ENCODE measurements at places on chromosomes 16 and 17.
A peak's percentile ranks its signal among the peaks of the same experiment; 100 is the strongest.

DNA sequence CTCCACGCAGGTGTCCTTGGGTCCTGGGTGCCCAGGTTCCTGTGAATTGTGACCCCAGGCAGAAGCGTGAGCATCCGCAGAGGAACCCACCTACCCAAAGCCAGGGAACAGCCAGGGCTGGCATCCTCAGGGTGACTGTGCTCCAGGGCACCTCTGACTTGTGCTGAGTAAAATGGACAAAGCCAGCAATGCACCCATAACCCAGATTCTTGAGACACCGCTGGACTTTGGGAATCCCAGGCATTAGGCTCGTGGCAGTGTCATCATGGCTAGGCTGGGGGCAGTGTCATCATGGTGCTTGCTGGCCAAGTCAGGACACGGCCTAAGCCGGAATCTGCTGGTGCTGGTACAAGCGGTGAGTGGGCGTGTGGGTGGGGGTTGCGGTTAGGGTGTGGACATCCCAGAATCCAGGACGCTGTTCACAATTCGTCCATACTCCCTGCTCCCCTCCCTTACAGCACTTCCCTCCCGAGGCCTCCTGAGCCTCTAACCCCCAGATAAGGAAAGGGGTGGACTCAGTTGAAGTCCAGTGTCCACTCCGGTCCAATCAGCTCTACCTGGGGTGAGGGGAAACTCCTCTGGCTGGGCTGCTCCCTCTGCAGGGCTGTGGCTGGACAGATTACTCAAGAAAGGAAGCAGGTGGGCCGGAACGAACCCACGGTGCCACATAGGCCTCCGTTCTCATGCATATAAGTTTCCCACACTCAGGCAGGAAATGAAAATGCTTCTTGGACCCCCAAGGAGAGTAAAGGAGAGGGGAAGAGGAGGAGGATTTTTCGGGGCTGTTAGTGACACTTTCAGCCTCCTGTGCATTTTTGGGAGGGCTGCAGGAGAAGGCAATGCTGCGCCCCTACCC lies 138.9 kb downstream of the SEC14L1 start:
- H3K36me3 ChIP-seq = no peaks in the 10 kb centered on the region
- peak; percentile 52 for DNase-seq
- no peaks in the 10 kb centered on the region for H3K4me1 ChIP-seq
- peak overlapping the region; percentile 70 for H3K27ac ChIP-seq
- no peaks in the 10 kb centered on the region for H3K27me3 ChIP-seq

GRCh38 chr17:5816491-5817070 lies 232.3 kb upstream of the NLRP1 start:
- H3K27me3 ChIP-seq = no peaks in the 10 kb centered on the region
- no peak for DNase-seq
- H3K36me3 ChIP-seq = no peaks in the 10 kb centered on the region
- no peak overlapping the region for H3K4me3 ChIP-seq

DNA sequence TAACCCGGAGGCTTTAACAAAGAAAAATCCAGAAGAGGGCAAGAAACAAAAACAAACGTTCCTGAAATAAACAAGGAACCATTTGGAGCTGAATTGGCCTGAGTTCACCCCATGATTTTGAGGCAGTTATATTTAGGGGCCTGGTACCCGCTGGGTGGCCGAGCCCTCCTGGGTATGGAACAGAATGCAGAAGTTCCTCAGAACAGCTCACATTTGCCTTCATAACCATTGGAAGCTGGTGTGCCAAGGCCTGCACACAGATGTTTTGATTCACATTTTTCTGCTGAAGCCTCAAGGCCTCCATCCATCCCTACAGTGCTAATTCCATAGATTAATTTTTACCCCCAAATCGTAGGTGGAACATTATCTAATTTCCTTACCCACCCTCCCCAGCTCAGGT lies 3.3 kb upstream of the ZFHX3 start:
- no peaks in the 10 kb centered on the region for H3K36me3 ChIP-seq
- H3K4me3 ChIP-seq = no peak overlapping the region
- peak overlapping the region; percentile 52 for H3K27ac ChIP-seq

DNA sequence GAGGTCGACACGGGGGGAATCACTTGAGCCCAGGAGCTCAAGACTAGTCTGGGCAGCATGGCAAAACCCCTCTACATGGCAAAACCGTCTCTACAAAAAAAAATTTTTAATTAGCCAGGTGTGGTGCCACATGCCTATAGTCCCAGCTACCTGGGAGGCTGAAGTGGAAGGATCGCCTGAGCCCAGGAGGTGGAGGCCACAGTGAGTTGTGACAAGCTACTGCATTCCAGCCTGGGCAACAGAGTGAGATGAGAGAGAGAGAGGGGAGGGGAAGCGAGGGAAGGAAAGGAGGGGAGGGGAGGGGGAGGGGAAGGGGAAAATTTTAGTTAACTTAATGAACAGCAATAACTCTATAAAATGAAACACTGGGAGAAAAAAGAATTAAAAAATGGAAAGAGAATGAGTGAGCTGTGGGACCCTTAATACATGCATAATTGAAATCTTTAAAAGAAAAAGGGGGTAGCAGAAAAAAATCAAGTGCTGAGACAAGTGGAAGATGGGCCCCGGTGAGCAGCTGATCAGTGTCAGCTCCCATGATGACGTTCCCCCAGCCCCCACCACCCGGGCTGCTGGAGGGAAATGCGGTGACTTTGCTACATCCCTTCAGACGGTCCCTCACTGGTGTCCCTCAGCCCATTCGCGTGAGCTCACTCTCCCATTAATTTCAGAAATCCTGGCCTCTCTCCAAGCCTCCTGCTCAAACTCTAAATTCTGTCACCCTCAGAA lies 2.7 kb downstream of the ASGR2 start:
- no peak for DNase-seq
- H3K4me1 ChIP-seq = no peaks in the 10 kb centered on the region
- no peaks in the 10 kb centered on the region for H3K27me3 ChIP-seq
- no peaks in the 10 kb centered on the region for H3K36me3 ChIP-seq
- no peak overlapping the region for H3K27ac ChIP-seq
- H3K4me3 ChIP-seq = no peak overlapping the region

DNA sequence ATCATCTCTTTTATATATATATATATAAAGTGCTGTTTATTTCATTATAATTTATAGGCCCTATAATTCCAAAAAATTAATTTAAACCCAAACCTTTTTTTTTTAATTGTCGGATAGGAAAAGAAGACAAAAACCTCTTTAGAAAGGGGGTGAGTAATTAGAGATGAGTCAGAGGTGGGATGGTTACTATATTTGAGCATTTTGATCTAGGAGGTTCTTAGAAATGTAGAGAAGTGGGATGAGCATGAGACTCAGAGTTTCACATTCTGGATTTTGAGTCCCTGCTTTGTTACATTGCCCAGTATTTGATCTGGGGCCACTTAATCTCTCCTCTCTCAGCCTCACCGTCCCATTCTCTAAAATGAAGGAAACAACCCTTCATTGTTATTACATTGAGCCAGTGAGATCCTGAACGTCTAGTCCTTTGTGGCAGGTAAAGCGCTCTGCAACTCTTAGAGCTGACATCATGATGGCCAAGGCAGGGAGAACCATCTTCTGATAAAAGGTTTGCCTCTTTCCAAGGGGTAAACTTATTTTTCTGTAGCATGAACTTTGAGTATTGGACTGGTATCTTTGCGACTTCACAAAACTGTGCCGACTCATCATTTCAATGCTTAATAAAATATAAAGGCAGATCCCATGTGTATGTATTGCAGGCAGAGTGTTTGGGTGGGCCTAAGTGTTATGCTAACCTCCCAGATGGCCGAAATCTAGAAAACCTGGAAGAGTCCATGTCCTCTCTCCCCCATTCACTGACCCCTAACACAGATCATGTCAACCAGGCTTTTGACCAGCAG lies 21.3 kb downstream of the HS3ST3B1 start:
- H3K4me3 ChIP-seq = no peak overlapping the region
- no peaks in the 10 kb centered on the region for H3K36me3 ChIP-seq
- no peaks in the 10 kb centered on the region for H3K27me3 ChIP-seq
- DNase-seq = no peak
- H3K27ac ChIP-seq = no peak overlapping the region

DNA sequence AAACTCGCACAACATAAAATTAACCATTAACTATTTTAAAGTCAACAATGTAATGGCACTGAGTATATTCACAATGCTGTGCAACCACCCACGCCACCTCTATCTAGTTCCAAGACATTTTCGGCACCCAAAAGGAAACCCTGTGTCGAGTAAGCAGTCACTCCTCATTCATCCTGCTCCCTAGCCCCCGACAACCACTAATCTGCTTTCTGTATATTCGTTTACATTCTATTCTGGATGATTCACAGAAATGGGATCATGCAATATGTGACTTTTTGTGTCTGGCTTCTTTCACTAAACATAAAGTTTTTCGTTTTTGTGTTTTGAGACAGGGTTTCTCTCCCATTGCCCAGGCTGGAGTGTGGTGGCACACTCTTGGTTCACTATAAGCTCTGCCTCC lies 42.2 kb upstream of the HAPSTR1 start:
- H3K27ac ChIP-seq = no peak overlapping the region
- H3K27me3 ChIP-seq = no peaks in the 10 kb centered on the region
- no peaks in the 10 kb centered on the region for H3K36me3 ChIP-seq
- H3K4me1 ChIP-seq = peaks cover 10% of the 10 kb centered on the region

DNA sequence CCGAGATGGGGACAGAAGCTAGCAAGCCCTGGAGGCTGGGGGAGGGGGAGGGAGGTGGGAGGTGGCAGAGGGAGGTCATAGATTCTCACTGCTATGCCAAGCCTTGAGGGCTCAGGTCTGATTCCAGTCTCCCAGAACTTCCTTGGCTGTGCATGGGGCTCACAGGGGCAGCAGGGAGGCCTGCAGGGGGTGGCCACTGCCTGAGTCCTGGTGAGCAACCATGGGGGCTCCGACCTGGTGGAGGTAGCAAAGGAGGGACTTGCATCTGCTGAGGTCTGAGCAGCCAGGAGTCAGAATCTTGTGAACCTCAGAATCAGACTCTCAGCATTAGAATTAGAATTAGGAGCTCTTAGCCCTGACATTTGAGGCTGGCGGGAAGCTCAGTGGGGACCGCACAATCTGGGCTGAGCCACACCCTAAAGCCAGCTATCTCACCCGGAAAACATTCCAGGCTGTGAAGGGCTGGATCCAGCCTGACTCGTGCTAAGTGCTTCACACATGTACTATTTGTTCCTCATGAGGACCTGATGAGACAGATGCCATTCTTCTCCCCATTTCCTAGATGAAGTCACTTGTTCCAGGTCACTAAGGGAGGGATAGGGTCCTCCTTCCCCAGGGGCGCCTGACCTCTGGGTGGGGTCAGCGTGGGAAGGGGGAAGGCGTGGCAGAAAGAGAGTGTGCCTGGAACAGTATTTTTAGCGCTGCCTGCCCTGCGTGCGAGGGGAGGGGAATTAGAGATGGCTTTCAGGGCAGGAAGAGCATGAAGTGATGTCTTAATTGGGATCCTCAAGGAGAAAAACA lies 17.3 kb upstream of the KCNJ12 start:
- H3K4me1 ChIP-seq = no peaks in the 10 kb centered on the region
- no peaks in the 10 kb centered on the region for H3K27me3 ChIP-seq
- no peak overlapping the region for H3K4me3 ChIP-seq
- H3K36me3 ChIP-seq = no peaks in the 10 kb centered on the region
- H3K27ac ChIP-seq = no peak overlapping the region
- DNase-seq = no peak

GRCh38 chr16:17921357-17921978 lies 415.1 kb downstream of the NPIPA8 start:
- H3K4me3 ChIP-seq = no peak overlapping the region
- peak; percentile 72 for DNase-seq
- H3K27me3 ChIP-seq = no peaks in the 10 kb centered on the region
- H3K27ac ChIP-seq = no peak overlapping the region

DNA sequence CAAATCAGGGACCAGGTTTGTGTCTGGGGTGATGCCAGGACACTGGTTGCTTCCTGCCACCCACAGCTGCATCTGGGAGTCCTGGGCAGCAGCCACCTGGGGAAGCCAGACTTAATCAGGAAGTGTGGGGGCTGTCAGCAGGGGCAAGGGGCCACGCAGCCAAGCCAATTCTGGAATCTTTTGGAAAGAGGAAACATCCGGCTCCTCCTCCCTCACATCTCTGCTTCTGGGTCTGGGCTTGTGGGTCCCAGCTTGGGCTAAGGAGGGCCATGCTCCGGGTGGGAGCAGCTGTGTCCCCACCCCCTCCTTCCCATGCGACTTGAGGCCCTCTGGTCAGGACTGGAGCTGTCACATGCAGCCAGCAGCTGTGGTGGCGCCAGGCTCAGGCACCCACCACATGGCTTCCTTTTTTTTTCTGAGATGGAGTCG lies 37.0 kb upstream of the CCDC182 start:
- H3K36me3 ChIP-seq = no peaks in the 10 kb centered on the region
- no peak overlapping the region for H3K4me3 ChIP-seq
- H3K4me1 ChIP-seq = no peaks in the 10 kb centered on the region
- no peaks in the 10 kb centered on the region for H3K27me3 ChIP-seq
- DNase-seq = no peak

DNA sequence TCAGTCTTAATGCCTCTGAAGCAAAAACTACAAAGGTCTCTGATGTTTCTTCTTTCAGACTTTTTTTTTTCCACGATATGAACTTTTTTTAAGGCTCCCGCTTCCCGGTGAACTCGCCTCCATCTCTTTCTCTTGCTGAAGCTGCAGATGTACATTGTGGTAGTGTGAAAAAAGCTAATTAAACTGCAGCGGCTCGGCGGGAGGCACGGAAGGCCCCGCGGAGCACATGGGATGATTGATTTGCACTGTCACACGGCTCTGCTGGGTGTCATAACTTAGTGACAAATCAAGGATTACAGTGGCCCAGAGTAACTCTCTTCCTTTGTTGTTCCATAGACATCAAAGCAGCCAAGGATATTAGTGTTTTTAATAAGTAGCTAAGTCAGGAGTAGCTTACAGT lies 196.3 kb downstream of the AXIN2 start:
- H3K36me3 ChIP-seq = no peaks in the 10 kb centered on the region
- H3K27me3 ChIP-seq = no peaks in the 10 kb centered on the region
- peaks cover 6% of the 10 kb centered on the region for H3K4me1 ChIP-seq
- H3K4me3 ChIP-seq = no peak overlapping the region
- H3K27ac ChIP-seq = no peak overlapping the region
- no peak for DNase-seq

DNA sequence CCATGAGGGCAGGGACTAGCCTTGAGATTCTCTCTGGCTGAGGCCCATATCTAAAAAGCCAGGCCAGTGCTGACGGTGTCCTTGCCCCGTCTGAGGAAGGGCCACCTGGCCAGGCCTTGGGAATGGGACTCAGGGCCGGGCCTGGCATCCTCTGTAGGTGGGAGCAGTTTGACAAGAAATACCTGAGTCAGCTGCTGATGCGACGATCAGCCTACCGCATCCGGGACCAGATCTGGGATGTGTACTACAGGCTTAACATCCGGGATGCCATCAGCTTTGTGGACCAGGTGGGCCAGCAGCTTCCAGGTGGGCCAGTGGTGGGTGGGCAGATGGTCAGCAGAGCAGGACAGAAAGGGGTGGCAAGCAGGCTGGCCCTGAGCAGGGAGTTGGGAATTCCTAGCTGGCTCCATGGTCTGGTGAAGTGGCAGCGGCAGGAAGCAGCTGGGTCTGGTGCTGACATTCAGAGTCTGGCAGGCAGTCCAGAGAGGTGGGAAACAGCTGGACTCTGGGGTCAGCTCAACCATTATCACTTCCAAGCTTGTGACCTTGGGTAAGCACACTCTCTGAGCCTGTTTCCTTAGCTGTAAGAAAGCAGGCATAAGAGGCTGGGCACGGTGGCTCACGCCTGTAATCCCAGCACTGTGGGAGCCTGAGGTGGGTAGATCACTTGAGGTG lies 9.5 kb downstream of the SLC9A5 start:
- H3K27me3 ChIP-seq = no peaks in the 10 kb centered on the region
- H3K4me3 ChIP-seq = no peak overlapping the region
- no peaks in the 10 kb centered on the region for H3K36me3 ChIP-seq
- H3K4me1 ChIP-seq = no peaks in the 10 kb centered on the region
- DNase-seq = no peak
